MV-4-11 (cell line): ENCODE measurements at places on chromosomes 1 and 21.

GRCh38 chr21:26379561-26379960 is 193.5 kb downstream of the CYYR1 start:
- DNase-seq: no peak

DNA sequence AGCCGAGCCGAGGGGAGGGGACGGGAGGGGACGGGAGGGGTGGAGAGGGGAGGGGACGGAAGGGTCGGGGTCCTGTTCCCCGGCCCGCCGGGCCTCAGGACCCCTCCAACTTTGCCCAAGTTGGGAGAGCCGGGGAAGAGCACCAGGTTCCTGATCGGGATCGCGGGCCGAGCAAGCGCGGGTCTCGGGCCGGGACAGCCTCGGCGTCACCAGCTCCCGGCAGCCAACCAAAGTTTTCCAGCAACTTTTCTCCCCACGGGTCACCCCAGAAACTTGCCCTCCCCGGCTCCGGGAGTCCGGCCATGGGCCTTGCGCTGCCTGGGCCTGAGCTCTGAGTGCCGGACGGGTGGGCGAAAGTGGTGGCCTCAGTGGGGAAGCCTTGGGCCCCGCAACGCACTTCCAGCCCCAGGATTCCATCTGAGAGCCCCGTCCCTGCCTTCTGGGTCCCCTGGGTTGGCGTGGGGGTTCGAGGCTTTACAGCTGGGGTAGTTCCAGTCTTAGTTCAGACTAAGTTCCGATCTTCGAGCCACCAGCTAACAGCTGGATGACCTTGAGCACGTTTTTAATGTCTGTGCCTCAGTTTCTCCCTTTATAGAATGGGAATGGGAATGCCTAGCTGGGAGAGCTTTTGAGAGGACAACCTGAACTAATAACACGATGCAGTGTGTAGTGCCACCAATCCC is 458 bp downstream of the ZC3H12A start:
- DNase-seq: no peak

DNA sequence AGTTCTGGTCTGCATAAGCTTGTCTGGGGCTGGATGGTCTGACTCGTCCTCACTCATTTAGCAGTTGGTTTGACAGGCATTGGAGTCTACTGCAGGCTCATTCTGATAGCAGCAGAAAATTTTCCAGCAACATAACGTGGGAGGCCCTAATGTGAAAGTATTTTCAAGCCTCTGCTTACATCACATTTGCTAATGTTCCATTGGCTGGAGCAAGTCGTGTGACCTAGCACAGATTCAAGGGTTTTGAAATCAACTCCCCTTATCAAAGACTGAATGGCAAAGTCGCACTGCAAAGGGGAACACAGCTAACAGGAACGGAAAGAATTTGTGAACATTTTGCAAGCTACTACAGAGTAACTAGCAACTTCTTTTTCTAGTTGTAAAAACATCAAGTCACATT is 2.3 kb upstream of the USH2A start:
- DNase-seq: peak; percentile 1

DNA sequence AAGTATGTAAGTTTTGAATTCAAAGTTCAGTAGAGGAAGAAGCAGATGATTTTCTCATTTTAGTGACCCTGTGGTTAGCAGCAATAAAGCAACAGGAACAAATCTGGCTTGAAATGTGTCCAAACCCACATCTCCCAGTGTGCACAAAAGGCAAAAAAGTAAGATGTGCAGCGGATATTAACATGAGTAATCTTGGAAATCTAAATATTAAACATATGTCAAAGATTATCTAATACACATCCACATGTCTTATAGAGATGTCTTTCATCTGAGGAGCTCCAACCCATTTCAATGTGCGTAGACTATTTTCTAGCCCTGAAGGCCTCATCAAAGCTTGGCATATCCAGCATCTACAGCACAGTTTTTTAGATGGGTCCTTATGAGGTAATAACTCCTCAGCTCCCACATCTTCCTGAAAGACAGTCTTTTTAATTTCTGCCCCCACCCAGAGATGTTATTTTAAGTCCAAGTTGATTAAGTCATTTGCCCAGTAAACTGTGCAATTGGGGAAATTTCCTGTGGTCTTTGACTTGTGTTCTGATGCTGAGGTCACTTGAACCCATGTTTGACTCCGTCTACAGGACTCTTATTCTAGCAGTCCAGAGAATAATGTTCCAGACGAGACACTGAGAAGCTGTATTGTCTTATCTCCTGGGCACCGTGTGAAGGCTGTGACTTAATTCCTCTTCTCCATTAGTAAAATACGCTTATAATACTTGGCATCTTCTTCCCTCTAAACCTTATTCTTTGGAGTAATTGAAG is 73.7 kb downstream of the LMO4 start:
- DNase-seq: peak; percentile 33

GRCh38 chr1:236762410-236762809 is 32.7 kb upstream of the MTR start:
- DNase-seq: no peak

DNA sequence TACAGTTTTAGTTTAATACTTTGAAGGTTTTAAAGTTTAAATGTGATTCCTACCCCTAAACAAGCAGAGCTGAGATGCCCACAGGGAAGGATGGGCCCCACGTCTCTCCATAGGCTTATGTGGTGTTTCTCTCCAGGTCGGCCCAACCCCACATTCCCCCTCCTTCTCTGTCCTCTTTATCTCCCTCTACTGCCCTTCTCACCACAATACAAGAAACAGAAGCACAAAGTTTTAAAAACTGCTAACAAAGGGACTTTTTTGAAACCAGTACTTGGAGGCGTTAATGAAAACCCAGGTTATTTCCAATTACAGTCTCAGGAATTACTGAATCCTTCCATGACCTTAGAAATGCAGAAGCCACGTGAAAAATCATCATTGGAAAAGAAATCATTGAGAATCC is 324.0 kb downstream of the NTNG1 start:
- DNase-seq: no peak

- DNase-seq: no peak
Measured at GRCh38 chr1:147619741-147620140, 50.6 kb downstream of the ACP6 start.
